ENCODE measurements at places on chromosomes 7 and 10.

GRCh38 chr10:43569681-43570080 is 4.7 kb downstream of the ZNF239 start:
- DNase-seq: no peak

- no peak for DNase-seq
Observed at GRCh38 chr10:71355886-71356285, 36.8 kb downstream of the SLC29A3 start.

- no peak for DNase-seq
Observed at GRCh38 chr10:3418041-3418754, 245.6 kb upstream of the PITRM1 start.

- DNase-seq: no peak
Observed at GRCh38 chr10:15571575-15571974, 148.1 kb downstream of the ITGA8 start.

GRCh38 chr10:36666451-36666850 is 458.9 kb upstream of the ANKRD30A start:
- no peak for DNase-seq

- no peak for DNase-seq
Observed at GRCh38 chr10:127322286-127322685, 125.9 kb upstream of the INSYN2A start.

DNA sequence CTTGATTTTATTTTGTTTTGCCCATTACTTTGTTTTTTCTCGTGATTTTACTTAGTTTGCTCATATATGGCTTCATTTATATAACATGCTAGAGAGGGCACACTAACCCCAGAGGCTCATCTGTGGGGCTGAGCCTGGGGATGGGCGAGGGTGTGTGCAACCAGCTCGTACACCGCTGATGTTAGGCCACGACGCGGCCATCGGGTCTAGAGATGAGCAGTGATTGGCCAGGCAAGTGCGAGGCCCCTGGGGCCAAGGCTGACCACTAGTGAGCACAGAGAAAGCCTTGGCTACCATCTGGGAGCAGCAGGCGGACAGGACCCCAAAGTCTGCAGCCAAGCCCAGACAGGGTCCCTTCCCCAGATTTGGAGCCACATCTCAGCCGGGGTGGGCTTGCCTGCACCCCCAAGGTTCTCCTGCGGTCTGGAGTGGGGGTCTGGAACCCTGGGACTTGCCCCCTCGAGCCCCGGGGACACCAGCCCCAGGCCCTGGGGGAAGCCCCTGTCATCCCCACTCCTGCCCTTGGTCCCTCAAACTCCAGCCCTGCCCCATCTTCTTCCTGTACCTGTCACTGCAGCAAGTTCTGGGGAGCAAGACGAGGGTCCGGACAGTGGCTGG is 3.7 kb downstream of the FUOM start:
- no peak for DNase-seq

GRCh38 chr10:74502963-74503608 is 323.3 kb upstream of the KAT6B start:
- no peak for DNase-seq

GRCh38 chr7:48011323-48011722 is 17.6 kb downstream of the SUN3 start:
- DNase-seq: no peak

- DNase-seq: no peak
Observed at GRCh38 chr7:954330-955238, at the start of gene ADAP1. Gene ADAP1, minus strand, starts transcription at chr7:954680. Its CDS starts 203 bp downstream, at chr7:954477.

- no peak for DNase-seq
Observed at GRCh38 chr7:106277976-106278375, 6.8 kb downstream of the NAMPT start.

DNA sequence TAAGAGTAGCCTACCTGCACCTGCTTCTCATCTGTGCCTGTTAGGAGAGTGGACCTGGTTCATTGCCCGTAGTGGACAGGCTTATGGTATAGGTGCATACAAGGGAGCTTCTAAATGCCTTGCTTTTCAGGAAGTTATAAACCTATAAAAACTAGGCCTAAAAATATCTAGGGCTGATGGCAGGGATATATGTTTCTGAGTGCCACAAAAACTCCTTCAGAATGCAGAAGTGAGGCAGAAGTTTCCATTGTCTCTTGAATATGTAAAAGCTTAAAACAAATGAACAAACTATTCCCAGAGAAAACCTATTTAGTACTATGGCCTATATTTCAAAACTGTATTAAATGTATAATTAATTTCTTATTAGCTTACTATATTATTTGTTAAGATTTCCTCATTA is 91.8 kb downstream of the RNLS start:
- no peak for DNase-seq

DNA sequence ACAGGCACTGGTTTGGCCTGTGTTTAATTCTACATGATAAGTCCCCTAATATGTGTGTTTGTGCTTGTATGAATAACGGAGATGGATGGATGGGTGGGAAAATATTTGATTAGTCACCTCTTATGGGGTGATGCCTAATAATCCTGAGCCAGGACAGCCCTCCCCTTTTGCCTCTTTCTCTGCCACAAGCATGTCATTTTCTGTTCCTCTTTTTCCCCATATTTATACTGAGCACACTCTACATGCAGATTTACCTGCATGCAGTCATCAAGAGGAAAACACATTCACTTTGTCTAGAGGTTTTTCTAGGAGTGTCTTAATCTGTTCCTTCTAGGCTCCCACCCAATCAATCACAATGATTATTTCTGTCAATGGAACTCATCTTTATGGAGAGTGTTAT is 111.6 kb upstream of the TBX20 start:
- no peak for DNase-seq

DNA sequence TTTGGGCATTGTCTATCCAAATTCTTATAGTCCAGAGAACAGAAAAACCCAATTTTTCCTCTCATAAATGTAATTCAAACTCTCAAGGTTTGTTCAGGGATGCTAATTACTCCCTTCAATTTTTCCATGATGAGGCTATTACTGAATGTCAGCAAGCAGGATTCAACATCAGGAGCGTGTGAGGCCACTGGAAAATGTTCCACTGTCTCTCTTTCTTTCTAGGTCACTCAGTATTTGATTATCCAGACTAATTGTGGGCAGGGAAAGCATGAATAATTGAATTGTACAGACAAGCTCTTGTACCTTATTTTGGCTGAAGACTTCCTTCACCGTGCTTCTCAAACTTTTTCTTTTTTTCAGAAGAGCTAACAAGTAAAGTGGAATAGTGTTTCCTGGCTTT is 30.7 kb downstream of the THNSL1 start:
- DNase-seq: no peak

DNA sequence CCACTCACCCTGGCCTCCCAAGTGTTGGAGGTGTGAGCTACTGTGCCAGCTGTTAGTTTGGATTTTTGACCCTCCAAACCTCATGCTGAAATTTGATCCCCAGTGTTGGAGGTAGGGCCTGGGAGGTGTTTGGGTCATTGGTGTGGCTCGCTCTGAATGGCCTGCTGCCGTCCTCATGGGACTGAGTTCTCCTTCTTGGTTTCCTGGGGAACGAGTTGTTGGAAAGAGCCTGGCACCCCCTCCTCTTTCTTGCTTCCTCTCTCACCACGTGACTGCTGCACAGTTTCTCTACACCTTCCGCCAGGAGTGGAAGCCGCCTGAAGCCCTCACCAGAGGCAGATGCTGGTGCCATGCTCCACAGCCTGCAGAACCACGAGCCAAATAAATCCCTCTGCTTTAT is 253.5 kb downstream of the PHTF2 start:
- no peak for DNase-seq
